MV-4-11 (cell line): ENCODE measurements at places on chromosomes 1 and 21.

- no peak for DNase-seq
Measured at GRCh38 chr1:23376890-23377811, 7.5 kb upstream of the ZNF436 start.

GRCh38 chr1:234586892-234587485, 23.0 kb downstream of the IRF2BP2 start:
- peak; percentile 43 for DNase-seq

DNA sequence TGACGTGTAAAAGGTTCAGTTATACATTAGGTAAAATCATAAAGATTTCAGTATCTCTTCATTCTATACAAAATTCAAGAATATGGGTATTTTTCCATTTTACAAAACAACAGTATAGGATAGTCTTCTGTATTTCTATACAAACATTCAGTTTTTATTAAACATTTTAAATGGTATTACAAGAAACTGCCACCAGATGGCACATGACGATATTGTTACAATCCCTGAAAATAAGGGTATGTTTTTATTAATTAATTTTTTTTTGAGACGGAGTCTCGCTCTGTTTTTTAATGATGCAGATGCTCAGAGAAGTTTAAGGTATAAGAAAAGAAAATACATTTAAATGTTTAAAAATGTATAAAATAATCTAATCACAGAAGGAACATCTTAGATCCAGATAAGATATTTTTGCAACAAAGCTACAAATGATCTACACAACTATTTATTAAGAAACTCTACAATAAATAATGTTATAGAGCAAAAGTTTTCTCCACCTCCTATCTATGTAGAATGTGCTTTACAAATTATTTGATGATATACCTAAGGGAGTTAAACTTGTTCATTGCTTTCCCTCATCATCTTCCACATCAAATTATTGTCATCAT, 23.5 kb upstream of the RSBN1 start:
- peak; percentile 41 for DNase-seq

GRCh38 chr1:25809283-25809926, 9.4 kb downstream of the SELENON start:
- DNase-seq, result peak; percentile 66

DNA sequence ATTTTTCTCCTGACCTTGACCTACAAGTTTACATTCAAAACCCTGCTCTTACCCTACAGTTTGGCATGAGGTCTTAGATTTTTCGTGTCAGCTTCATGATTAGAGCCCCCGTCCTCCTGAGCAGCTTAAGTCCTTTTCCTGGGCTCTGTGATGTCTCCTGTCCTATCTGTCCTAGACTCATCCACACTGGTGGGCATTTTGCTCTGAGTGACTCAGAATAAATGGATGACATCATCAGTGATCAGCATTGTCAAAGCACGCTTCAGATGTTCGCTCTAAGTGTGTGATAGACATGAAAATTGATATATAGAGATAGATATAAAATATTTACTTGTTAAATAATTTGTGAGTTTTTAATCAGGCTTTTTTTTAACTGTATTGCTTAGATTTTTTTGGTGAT, 21.8 kb downstream of the RGS13 start:
- DNase-seq, result no peak

GRCh38 chr1:185049670-185050069, 4.3 kb downstream of the RNF2 start:
- no peak for DNase-seq

GRCh38 chr1:103461161-103462105, 64.1 kb upstream of the RNPC3 start:
- DNase-seq, result no peak

GRCh38 chr1:78447086-78447485, 43.7 kb upstream of the PTGFR start:
- DNase-seq, result no peak

- DNase-seq, result no peak
Measured at GRCh38 chr1:198861636-198862035, 222.8 kb downstream of the PTPRC start.

DNA sequence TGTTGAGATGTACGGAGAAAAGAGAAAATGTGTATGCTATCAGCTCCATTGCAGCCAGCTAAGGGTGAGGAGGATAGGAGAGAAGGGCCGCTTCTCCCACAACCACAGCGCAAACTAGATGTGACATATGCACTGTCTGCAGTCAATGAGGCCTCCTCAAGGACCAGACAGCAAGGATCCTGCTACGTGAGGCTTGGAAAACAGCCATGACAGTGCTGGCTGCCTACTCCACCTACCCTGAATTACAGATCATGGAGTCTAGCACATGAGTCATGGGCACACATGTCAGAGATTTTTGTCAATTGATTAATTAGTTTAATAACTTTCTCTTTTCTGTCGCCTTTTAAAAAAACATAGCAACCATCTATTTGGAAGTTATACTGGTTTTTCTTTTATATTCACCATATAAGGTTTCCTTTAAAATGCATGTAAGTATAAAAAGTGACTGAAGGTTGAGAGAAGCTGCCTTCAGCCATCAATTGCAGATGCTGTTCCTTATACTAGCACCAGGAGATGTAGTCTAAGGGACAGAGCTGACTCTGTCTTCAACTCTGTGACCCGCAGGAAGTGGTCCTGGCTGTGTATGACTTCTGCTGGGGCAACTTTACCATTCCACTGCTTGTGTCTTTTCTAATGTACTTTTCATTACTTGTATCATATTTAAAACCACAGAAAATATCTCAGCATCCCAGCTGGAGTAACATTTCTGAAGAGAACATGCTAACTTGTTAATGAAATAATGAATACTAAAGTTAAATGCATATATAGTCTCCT, 3.1 kb downstream of the VPS26C start:
- DNase-seq, result no peak

DNA sequence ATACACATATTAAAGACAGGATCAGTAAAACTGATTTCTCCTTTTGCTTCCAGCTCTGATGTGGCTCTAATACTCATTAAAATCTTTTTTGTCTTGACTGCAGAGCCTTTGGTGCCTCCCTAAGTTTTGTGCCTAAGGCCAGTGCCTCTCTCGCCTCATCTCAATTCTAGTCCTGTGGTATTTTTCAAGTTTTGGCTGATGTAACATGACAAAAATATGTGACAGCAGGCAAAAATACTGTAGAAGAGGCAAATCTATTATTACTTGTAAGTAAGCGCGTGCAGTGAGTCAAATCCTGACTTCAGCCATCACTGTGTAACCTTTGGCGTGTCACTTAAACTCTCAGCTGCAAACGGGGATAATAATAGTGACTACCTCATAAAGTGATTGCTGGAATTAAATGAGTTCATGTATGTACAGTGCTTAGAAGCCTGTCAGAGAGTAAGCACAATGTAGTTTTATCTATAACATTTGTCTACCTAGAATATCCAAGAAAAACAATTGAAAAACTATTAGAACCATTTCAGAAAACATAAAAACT, 74.0 kb downstream of the MAB21L3 start:
- no peak for DNase-seq

DNA sequence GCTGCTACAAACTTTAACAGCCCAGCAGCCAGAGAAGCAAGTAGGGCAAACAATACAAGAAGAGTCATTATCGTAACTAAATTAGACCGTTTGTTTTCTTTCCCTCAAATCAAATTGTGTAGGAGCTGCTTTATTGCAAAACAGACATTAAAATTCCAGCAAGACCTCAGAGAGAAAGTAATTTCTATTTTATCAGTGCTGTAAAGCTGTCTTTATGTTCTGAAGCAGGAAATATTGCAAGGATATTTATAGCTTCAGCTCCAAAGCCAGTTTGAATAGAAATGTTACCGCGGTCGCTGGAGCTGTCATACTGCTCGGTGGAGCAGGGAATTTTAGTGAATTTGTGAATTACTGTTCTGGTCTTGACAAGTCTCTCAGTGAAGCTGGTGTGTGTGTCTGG, 503.8 kb upstream of the PLXNA2 start:
- no peak for DNase-seq

- peak; percentile 75 for DNase-seq
Measured at GRCh38 chr1:221708987-221709386, 32.9 kb downstream of the DUSP10 start.

GRCh38 chr21:41764558-41765419, 2.1 kb downstream of the RIPK4 start:
- DNase-seq, result no peak

DNA sequence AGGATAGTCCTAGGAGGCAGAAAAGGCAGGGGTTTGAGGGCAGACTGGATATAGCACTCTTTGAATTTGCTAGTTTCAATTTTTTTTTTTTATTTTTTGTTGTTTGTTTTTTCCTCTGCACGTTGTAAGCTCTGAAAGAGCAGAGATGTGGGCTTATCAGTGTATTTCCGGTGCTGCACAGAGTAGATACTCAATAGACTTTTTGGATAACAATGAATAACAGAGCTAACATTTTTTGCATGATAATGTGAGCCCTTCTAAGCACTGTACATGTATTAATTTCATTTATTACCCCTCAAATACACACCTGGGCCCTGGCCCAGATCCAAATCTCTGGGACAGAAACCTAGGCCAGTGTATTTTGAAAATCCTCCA, 17.1 kb upstream of the PARP1 start:
- no peak for DNase-seq

DNA sequence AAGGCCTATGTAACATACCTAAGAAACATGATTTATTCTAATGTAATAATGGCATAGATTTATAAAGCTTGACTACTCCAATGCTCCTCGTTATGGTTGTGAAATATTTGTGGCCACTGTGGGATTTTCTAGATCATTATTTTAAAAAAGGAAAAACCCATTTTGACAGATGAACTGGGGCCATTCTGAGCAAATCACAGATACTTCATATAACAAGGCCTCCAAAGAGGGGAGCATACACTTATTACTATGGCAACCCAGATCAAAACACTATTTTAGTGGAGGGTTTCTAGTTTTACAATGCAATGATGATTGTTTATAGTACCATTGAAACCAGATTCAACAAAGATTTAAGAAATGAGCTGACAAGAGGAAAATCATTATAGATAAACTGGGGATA, 346.6 kb downstream of the ZNF326 start:
- no peak for DNase-seq

- DNase-seq, result no peak
Measured at GRCh38 chr1:7145947-7146346, 360.7 kb downstream of the CAMTA1 start.

- DNase-seq, result no peak
Measured at GRCh38 chr1:36304970-36305914, 926 bp upstream of the SH3D21 start.

- DNase-seq, result no peak
Measured at GRCh38 chr21:39071623-39072214, 111.5 kb downstream of the PSMG1 start.

- no peak for DNase-seq
Measured at GRCh38 chr1:116950517-116951199, 40.9 kb downstream of the PTGFRN start.

DNA sequence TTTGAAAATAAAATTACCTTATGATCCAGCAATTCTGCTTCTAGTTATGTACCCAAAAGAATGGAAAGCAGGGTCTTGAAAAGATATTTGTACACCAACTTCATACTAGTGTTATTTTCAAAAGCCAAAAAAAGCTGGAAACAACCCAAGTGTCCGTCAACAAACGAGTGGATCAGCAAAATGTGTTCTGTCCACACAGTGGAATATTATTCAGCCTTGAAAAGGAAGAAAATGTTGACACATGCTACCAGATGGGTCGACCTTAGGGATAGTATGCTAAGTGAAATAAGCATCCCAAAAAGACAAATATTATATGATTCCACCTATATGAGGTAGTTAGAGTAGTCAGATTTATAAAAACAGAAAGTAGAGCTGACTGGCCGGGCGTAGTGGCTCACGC, 65.3 kb downstream of the KAZN start:
- no peak for DNase-seq

GRCh38 chr1:70008660-70009059, 196.7 kb downstream of the LRRC40 start:
- DNase-seq, result no peak

GRCh38 chr1:22273686-22274681, 131.1 kb upstream of the WNT4 start:
- no peak for DNase-seq

- DNase-seq, result no peak
Measured at GRCh38 chr1:175317779-175318178, 125.2 kb upstream of the KIAA0040 start.

- DNase-seq, result no peak
Measured at GRCh38 chr1:42137766-42138165, 15.4 kb upstream of the GUCA2B start.

GRCh38 chr1:243465738-243466137, 209.9 kb downstream of the SDCCAG8 start:
- DNase-seq, result no peak

DNA sequence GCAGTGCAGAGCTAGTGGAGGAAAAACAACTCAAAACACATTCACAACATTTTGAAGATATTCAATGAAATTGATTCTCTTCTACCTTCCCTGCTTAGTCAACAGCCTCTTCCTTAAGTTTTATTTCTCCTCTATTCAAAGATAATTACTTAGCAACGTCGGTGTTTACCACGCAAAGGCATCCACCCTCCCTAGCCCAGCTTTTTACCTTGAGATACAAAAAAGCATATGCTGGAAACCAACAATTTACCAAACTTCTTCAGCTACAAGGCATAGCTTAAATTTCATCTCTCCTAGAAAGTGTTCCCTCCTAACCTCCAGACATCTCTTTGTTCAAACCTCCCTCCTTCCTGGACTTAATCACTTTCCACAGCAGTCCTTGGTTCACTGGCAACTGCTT, 102.8 kb upstream of the SOD1 start:
- no peak for DNase-seq
